ENCODE measurements at places on chromosomes 5 and 9. TPM values are rescaled to one million over a fixed set of nuclear protein-coding genes. Genes with fewer than 3 reads are reported as not detected.

DNA sequence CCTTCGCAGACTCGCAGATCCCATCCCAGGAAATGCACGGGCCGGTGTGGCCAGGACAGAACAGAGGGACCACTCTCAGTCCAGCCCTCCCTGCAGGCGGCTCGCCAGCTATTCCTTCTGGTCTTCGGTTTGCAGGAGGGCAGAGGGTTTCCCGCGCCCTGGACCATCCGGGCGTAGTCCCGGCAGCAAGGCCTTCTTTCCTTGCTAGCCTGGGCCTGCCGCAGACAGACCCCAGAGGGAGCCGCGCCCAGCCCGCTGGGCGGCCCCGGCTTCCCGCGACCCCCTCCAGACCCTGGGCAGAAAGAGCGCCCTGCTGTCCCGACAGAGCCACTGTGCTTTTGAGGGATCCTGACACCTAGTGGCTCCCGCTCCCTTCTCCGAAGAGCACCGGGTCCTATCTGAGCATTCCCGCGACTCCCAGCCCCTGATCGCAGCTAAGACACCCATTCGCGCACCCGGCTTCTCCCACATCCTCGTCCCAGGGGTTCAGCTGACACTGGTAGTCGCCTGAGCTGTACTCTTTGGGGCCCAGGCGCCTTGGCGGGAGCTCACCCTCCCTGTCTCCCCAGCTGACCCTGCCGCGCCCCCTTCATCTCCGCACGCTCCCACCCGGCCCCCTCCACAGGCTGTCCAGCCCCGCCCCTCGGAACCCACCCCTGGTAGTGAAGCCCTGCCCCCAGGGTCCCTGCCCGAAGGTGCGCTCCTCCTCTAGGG, 1.1 kb downstream of the CFAP90 start:
- DNase-seq: peak; percentile 29

GRCh38 chr5:97096191-97096590, 46.2 kb downstream of the LIX1 start:
- DNase-seq: peak; percentile 92

DNA sequence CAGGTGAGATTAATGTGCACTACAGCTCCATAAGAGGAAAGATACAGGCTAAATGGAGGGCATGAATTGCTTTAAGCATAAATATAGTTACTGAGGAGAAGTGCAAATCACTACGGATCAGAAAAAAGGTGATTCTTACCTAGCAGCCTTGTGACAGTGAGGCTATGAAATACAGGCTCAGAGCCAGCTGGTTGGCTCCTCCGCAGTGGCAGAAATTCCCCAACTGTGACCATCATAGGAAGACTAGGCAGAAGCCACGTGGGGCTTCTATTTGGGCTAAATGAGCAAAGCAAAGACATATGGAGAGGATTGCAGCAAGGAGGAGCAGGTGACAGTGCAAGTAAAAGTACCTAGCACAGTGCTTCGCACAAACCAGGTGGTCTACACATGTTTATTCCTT, 40.5 kb downstream of the CDO1 start:
- DNase-seq: peak; percentile 15

DNA sequence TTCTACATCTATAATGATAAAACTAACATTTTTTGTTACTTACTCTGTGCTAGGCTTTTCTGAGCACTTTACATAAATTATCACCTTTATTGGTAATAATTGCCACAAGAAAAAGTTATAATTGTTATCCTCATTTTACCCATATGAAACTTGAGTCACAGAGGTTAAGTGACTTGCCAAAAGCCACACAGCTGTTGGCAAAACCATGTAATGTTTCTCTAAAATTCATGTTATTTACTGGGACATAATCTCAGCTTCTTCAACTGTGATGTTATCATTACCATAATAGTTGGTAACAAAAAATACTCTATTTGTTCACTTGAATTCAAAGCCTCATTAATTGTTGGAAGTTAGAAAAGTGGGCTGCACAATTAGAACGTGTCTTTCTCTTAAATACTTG, 437.3 kb downstream of the BRINP1 start:
- no peak for DNase-seq

Gene WDR38
- 0.79 TPM for total RNA-seq

Gene G3BP1
- 124 TPM for total RNA-seq

Gene KIF4B
- total RNA-seq: not detected

Gene HACD4
- total RNA-seq: 2.2 TPM

Measured in thyroid gland (tissue), 4 donors.